ENCODE measurements at places on chromosomes 4 and X.

- no peak for DNase-seq
Measured at GRCh38 chr4:148007792-148008191, 275.9 kb downstream of the ARHGAP10 start.

GRCh38 chr4:153156263-153156662 is 48.0 kb upstream of the TRIM2 start:
- DNase-seq, result no peak

GRCh38 chr4:135120195-135120594 is 918.6 kb upstream of the PABPC4L start:
- DNase-seq, result no peak

DNA sequence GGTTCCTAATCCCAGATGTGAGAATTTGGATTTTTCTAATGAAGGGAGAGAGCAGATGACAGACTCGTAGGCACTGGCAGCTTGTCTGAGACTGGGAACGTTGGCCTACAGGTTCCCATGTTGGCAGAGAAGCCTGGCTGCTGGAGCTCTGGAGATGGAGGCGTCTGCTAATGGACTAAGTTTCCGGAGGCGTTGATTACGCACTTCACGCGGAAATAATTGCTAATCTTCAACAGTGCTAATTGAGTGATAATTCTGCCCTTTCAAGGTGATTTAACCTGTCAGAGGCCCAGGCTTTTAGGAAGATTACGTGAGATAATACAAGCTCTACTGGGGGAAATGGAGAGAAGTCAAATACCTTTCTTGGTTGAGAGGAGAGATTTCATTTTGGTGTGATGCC is 77.4 kb downstream of the PSAPL1 start:
- DNase-seq, result no peak

- no peak for DNase-seq
Measured at GRCh38 chr4:124635331-124635730, 77.2 kb downstream of the ANKRD50 start.

GRCh38 chr4:31411565-31411964 is 691.4 kb downstream of the PCDH7 start:
- DNase-seq, result no peak

DNA sequence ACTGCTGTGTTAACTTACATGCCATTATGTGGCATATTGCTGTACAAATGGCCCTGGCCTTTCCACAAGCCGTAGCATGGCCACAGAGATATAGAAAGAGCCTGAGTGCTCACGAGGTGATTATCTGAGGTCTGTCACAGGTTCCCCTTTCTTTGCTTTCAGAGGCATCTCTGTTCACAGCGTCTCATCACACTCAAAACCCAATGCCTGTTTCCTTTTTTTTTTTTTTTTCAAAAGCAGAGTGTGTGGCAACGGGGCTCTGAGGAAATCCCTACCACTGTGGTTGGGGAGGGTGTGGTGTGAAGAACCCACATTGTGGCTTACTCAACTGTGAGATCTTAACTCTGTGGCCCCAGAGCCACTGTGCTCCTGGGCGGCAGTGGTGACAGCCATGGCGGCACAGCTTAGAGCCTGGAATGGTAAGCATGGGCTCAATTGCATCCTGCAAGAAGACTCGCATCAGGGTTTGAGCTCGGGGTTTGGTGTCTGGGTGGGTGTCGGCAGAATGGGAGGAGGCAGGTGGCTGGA is 30.8 kb downstream of the RTL5 start:
- DNase-seq, result no peak
